ENCODE measurements at places on chromosomes 12 and 14.

DNA sequence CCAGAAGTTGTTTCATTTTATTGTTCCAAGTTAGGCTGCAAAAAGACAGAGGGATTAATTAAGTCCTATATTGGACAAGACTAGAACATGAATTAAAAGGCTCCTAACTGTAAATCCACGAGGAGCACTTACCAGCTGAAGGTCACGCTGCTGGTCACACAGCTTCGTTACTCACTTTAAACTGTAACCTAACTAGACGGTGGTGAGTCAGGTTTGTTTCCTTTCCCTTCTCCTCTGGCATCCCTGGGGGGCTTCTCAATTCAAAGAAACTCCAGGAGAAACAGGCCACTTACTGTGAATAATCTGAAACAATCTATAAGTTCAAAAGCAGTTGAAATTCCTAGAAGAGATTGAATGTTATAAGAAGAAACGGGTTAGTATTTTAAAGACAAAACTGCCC, 331.4 kb downstream of the BCAT1 start:
- no peak for DNase-seq

- DNase-seq = no peak
Measured at GRCh38 chr14:81263777-81264410, 43.1 kb upstream of the GTF2A1 start.

GRCh38 chr14:28608851-28609828, 157.4 kb upstream of the FOXG1 start:
- peak; percentile 92 for DNase-seq

DNA sequence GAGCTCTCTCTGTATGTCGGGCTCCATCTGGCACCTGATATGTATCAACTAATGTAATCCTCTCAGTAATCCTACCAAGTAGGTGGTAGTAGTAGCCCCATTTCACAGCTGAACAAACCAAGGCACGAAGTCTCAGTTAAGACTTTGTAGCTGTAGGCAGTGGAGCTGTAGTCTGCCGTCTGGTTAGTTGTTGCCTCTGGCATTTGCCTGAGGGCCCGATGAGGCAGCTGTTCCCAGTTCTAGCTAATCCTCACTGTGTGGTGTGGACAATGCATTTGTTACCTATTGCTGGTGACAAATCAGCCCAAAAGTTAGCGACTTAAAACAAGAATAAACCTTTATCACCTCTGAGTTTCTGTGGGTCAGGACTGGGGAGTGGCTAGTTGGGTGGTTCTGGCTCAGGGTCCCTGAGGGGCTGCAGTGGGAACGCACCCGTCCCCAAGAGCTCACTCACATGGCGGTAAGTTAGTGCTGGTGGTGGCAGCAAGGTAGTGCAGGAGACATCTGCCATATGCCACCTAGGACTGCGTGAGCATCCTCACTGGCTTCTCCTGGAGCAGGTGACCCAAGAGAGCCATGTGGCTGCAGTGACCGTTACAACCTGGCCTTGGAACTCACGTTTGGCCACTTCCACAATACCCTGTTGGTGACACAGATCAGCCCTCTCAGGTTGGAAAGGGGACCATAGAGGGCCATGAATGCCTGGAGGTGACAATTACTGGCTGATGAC, 5.6 kb downstream of the AACS start:
- no peak for DNase-seq

DNA sequence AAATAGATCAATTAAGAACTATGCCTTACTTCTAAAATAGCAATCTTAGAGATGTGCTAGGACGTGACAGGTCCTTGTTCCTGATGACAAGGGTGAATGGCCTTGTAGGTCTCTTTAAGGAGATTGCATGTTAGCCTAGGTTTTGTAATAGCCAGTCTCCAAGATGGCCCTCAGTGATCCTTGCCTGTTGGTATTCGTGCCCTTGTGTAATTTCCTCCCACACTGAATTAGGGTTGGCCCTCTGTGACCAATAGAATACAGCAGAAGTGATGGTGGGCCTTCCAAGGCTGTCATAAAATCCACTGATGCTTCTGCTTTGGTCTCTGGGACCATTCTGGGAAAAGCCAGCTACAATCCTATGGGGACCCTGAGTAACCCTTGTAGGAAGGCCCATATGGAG, 38.2 kb upstream of the SNX6 start:
- DNase-seq = no peak

GRCh38 chr14:63713058-63713457, 14.8 kb downstream of the SGPP1 start:
- no peak for DNase-seq

GRCh38 chr14:92647797-92648279, 100.6 kb downstream of the LGMN start:
- DNase-seq = no peak

DNA sequence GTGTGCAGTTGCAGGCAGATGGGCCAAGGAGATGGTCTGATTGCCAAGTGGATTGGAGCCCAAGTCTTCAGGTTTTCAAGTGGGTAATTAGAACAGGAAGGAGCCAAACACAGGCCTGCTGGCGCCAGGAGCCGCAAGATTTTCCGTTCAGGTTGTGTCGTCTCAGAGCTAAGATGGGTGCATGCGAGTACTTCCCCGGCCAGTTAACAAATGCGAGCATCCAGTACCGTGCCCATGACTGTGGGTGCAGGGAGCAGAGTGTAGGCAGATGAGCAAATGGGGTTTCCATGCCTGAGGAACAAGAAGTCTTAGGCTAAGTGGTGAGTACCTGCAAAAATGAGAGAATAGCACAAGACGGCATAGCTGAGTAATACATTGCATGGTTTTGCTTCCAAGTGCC, 90.5 kb downstream of the CHST11 start:
- DNase-seq = no peak

GRCh38 chr14:88143810-88144209, 138.9 kb downstream of the GPR65 start:
- no peak for DNase-seq

DNA sequence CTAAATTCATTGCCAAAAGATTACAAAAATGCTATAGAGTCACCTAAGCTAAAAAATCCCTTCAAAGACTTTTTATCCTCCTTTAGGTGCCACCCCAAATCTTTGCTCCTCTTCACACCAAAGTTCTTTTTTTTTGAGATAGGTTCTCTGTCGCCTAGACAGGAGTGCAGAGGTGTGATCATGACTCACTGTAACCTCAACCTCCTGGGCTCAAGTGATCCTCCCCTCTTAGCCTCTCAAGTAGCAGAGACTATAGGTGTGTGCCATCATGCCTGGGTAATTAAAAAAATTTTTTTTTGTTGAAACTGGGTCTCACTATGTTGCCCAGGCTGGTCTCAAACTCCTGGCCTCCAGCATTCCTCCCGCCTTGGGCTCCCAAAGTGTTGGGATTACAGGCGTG, 47.9 kb downstream of the WDHD1 start:
- no peak for DNase-seq

GRCh38 chr12:108321688-108322087, 17.4 kb downstream of the CMKLR1 start:
- no peak for DNase-seq

GRCh38 chr12:2039034-2039433, 13.8 kb upstream of the CACNA1C start:
- DNase-seq = no peak

DNA sequence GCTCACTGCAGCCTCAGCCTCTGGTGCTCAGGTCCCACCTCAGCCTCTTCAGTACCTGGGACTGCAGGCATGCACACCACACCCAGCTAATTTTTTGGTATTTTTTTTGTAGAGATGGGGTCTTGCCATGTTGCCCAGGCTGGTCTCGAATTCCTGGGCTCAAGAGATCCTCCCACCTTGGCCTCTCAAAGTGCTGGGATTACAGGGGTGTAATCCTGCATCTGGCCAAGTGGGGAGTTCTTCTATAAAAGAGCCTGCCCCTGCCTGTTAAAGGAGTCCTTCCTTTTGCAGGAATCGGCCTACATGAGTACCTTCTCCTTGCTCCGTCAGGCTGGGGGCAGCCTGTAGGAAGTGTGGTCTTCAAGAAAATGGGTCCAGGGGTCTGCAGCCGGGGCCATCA, 54.1 kb upstream of the RASSF3 start:
- no peak for DNase-seq

DNA sequence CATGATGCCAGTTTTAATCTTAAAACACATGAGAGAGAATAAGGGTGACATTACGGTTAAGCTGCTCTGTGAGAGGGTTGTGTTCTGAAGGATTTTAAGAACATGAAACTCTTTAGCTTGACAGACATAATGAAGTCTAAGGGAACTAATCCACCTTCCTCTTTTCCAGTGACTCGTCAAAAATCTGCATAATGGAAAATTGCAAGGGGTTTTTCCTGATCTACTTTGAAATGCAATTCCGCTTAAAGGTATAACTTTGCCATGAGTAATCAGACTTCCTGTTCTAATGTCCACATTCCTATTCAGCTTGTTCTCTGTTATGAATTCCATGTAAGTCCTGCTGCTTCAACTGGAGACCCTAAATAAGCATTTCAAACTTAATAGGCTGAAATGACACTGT, at the start of gene ZNF705A:
Gene ZNF705A, plus strand, starts transcription at position 171 of the 400 bp plus-strand sequence. CDS start 15,611 bp downstream, outside the sequence.
- no peak for DNase-seq

DNA sequence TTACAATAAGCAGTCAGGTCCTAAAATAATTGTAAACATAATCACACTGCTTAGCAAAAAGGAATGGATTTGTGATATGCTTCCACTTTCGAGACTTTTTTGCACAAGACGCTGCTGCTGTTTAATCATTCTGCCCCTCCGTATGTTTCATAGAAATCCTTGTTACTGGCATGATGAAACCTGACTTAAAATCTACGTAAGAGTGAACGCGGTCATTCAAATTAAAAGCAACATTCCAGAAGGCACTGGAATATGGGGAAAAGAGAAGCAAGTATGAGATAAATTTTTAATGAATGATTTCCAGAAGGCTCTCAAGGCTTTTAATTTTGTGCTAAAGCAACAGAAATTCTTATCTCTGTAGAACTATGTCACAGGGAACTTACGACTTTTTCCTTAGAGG, 1.1 kb downstream of the CNIH1 start:
- no peak for DNase-seq

GRCh38 chr14:51680031-51680430, 28.3 kb downstream of the FRMD6 start:
- DNase-seq = no peak

DNA sequence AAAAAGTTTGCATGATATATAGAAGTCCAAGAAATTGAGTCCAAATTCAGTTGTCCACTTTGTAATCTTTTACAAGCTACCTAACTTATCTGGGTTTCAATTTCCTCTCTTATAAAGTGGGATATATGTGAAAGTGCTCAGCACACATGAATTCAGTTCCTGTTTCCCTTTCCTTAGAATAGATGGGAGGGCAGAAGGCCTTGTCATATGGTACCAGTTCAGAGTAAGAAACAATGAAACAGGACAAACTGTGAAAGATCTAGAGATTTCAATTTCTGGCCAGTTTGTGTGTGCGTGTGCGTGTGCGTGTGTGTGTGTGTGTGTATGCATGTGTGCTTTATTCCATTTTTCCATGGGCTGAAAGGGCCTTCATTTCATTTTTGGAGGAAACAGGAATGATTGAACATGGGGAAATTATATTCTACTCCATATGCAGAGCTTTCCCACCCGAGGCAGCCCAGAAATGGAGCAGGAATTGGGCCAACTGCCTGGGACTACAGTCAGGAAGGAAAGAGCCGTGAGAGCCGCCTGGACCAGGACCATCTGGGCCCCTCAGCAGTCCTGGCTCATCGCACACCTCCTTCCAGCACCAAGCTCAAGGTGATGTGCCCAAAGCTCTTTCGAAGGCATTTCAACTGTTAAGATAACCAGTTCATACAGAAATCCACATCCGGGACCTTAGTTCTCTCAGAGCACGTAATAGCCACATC, 183.2 kb downstream of the EPS8 start:
- no peak for DNase-seq

DNA sequence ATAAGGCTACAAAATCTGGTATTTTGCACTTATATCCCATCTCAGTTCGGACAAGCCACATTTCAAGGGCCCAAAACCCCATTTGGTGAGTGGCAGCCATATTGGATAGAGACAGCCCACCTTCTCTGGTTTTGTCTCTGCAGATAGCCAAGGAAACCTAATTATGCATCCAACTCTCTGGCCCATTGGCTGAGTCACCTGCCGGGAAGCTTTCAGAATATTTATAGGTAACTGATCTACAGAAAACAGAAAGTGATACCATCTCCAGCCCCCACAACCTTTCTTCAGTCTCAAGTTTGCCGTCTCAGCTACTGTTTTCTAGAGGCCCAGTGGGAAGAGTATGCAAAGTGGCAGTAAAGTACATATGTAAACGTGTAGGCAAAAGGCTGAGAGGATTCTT, 33.7 kb upstream of the PPP1CC start:
- DNase-seq = no peak

- DNase-seq = no peak
Measured at GRCh38 chr12:90611048-90611447, 343.9 kb downstream of the CCER1 start.

DNA sequence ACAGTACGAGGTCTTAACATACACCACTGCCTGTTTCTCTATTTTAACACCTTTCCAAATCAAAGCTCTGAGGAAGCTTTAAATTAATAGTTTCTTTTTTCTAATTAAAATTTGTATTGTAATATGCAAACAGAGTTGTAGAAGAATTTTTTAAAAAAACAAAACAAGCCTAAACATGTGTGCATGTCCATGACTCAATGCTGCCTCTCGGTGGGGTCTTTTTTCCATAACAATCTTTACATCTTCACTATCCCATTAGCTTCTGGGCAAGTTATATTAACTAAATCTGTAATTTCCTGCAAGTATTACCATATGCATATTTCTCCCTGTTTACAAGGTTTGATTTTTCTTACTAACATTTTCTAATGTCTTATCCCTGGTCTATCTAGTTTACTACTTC, 143.9 kb upstream of the NAV3 start:
- no peak for DNase-seq

GRCh38 chr12:57133013-57133569, 4.8 kb downstream of the LRP1 start:
- DNase-seq = no peak

- peak; percentile 52 for DNase-seq
Measured at GRCh38 chr12:107400686-107401447, 284.7 kb upstream of the PWP1 start.

GRCh38 chr14:100015251-100015655, 50.0 kb upstream of the EVL start:
- DNase-seq = no peak

DNA sequence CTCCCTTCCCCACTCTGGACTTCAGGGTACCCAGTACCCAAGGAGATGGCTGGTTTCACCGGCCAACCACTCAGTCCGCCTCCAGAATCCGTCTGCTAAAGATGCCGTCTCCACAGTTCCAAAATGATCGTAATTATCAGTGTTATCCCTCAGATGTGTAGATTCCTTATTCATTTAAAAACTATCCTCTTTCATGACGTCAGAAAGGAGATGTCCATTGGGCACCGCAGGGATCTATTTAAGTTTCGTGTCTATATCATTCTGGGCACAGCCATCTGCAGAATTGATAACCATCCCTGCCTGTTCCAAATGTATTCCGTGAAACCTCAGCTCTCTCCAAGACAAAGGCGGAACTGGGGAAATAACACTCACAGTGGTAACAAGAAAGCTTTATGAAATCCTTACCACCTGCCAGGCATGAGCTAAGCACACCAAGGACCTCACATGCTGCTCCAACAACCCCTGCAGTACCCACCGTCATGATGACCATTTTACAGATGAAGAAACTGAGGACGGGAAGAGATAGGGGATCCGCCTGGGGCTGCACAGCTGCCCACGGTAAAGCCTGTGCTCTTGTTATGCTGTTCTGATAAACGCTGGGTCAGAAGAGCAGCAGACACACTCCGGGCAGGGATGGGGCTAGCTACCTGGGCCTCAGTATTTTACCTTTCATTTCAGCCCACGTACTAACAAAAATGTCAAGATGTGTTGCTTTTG, 90.0 kb downstream of the BCL11B start:
- no peak for DNase-seq

- DNase-seq = no peak
Measured at GRCh38 chr14:56137849-56138248, 19.6 kb downstream of the PELI2 start.

All from Ammon's horn (tissue), 1 donor.